ENCODE measurements at places on chromosomes 4 and X.

DNA sequence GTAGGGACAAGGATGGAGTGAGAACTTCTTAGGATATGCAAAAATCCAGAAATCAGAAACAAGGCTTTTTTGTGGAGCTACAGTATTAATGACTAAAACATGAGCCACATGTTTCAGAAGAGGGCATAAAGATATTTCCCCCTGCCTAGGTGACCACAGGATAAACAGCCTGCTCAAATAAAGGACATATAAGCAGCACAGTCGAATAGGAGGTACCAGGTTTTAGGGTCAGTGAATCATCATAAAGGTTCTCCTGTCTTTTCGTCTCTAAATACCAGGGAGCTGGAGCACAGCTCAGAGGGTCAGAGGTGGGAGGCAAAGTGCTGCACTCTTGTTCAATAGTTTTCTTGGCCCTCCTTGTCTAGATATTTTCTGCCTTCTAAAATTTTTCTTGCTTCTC is 211.9 kb upstream of the HS3ST1 start:
- peak; percentile 44 for DNase-seq

- no peak for DNase-seq
Observed at GRCh38 chr4:7120341-7120740, 52.5 kb upstream of the GRPEL1 start.

- peak; percentile 55 for DNase-seq
Observed at GRCh38 chrX:30713061-30713525, 59.9 kb downstream of the GK start.

DNA sequence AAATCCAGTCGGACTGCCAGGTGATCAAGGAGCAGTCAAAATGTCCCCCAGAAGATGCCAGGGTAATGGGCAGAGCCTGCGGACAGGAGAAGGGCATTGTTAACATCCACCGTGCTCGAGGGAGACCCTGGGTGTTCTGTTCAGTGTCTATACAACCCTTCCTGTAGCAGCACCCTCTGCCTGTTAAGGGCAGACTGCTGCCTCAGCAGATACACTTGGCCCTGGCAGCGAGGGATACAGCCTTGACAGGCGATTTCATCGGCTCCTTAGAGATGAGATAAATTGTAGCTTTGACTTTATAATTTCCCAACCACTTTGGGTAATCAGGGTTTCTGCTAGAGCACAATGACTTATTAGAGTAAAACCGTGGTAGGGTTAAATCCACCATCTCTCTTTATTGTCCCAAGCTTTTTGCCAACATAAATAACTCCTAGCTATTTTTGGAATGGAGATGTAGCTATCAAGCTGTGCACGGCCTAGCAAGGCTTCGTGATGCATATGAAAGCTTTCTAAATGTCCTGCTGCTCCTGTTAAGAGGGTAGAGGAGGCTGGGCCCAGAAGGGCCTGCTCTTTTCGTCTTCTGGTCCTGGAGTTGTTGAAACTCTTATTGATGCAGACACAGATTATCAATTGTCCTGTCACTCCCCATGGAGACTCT is 195.9 kb downstream of the CPEB2 start:
- DNase-seq = no peak

DNA sequence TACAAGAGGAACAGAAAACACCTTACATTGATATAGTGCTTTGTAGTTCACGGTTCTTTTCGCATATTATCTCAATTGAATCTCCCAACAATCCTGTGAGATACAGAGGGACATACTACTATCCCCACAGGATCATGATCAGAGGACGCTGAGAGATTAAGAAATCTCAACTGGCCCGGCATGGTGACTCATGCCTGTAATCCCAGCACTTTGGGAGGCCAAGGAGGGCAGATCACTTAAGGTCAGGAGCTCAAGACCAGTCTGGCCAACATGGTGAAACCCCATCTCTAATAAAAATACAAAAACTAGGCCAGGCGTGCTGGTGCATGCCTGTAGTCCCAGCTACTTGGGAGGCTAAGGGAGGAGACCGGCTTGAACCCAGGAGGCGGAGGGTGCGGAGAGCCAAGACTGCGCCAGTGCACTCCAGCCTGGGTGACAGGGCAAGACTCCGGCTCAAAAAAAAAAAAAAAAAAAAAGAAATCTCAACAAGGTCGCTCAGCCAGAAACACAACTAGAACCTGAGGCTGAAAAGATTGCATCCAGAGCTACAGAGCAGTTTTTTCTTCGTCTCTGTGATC is 7.4 kb downstream of the APOO start:
- DNase-seq = no peak

Measured in renal cortical epithelial cell (primary cell).